Posterior cingulate gyrus (tissue), 11 donors: ENCODE measurements at places on chromosomes 3 and 15.

GRCh38 chr3:50450209-50450921, 53.1 kb downstream of the CACNA2D2 start:
- DNase-seq, result peak; percentile 36

- DNase-seq, result no peak
Observed at GRCh38 chr3:197339841-197340520, 41.6 kb upstream of the DLG1 start.

- DNase-seq, result no peak
Observed at GRCh38 chr3:171393032-171393744, 67.0 kb downstream of the TNIK start.

GRCh38 chr3:5198986-5199731, 11.7 kb downstream of the EDEM1 start:
- no peak for DNase-seq

- DNase-seq, result no peak
Observed at GRCh38 chr15:41887893-41888292, 6.0 kb downstream of the SPTBN5 start.

DNA sequence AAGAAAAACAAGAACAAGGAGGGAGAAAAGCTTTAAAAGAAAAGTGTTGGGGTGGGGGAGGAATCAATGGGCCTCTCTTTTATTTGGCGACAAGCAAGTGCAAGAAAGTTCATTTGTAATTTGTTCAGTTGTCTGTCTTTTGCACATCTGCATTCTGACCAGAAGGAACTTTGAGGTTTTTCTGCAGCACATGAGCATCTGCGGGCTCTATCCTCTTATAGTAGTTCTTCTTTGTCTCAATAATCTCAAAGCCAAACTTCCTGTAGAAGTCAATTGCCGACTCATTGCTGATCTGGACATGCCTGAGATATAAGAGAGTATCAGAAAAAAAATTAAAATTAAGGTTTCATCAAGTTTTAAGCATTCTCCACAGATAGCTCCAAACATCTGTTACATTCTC, 24.4 kb downstream of the NAA50 start:
- DNase-seq, result no peak

DNA sequence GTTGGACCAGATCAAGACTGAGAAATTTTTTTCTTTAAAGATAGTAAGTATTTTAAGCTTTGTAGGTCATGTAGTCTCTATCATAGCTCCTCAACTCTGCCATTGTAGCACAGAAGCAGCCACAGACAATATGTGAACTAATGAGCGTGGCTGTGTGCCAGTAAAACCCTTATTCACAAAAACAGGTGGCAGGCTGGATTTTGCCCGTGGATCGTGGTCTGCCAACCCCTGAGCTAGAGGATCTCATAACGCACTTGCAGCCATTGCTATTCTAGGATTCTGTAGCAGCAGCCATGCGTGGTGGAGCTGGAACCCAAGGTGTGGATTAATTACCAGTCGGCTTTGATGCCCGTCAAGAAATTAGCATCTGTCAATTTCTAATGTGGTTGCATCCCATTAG, 68.7 kb upstream of the PLXNA1 start:
- DNase-seq, result no peak

DNA sequence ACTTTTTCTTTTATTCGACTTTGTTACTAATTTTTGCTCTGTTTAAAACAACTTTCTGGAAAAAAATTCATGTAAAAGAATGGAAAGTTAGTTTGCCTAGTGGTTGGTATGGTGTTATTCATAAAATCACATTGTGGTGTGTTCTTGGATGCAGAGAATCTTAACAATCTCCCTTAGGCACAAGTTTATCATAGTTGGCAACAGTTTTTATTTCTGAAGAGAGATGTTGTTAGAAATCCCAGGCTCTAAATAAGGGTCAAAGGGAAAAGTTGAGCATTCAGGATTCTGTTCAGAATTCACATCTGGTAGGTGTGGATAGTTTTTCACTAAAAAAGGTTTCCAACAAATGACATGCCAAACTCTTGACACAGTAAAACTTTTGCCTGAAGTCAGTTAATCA, 6.4 kb downstream of the DUT start:
- DNase-seq, result no peak

- DNase-seq, result no peak
Observed at GRCh38 chr3:187039100-187039722, 100.1 kb downstream of the RPL39L start.
